ENCODE measurements at places on chromosomes 2 and 18.
A peak's percentile ranks its signal among the peaks of the same experiment; 100 is the strongest.

GRCh38 chr18:39053571-39053970, 1488.0 kb upstream of the CELF4 start:
- no peak for DNase-seq

GRCh38 chr2:118048401-118048800, 34.5 kb upstream of the CCDC93 start:
- no peak for DNase-seq

DNA sequence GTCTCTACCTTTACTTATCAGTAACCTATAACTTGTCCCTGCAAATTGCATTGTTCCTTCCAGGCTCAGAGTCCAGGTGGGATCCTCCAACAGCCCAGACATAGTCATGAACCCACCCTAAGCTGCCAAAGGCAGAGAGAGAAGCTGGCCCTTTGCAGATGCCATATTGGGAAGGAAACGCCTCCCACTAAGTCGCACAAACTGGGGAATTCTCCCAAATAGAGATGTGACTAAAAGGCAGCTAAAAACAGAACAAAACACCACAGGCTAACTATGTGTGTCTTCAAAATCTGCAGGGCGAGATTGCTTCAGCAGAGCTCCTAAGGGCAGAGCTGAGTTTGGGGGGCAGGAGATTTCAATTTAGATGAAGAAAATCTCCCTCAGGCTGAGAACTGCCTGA, 38.5 kb upstream of the SIGLEC15 start:
- no peak for DNase-seq

- DNase-seq = no peak
Measured at GRCh38 chr18:28181616-28182015, 4.7 kb upstream of the CDH2 start.

GRCh38 chr18:2805970-2806943, 40.5 kb upstream of the EMILIN2 start:
- DNase-seq = no peak

DNA sequence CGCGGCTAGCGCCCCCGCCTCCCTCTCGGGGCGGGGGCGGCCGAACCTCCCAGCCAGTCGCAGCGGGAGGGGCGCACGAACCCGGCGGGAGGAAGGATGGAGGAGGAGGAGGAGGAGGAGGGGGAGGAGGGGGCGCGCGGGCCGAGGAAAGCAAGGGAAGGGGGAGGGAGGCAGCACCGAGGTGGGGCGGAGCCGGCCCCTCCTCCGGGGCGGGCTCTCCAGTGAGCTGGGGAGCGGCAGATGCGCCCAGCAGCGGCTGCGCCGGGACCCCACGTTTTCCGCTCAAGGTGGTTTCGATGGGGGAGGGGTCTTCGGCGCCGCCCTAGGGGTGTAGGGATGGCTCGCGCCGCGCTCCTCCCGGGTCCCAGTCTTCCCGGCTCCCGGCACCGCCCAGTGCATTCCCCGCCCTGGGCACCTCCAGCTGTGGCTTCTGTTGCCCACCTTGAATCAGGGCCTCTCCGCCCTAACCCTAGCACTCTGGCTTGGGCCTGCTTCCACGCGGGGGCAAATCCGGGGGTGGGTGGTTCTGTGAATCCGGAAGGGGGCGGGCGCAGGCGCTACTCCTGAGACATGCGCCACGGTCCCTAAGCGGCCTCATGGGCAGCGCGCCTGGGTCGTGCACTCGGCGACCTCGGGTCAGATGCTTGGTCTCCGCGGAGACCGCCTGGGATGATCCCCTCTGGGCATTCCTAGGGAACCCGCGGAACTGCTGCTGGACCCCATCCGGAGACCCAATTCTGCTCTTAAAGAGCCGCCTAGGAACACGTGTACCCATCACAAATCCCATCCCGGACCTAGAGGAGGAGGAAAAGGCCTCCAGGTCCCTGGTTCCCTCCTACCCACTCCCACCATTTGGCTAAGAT, at the start of gene FBXO41:
TSS of gene FBXO41 (minus strand) at position 183 of the 863 bp plus-strand sequence. CDS start 14,848 bp downstream, outside the sequence.
- DNase-seq = peak; percentile 82

GRCh38 chr2:149885468-149885867, 297.9 kb upstream of the MMADHC start:
- DNase-seq = no peak

GRCh38 chr2:53708988-53709387, 58.6 kb upstream of the CHAC2 start:
- no peak for DNase-seq

- DNase-seq = no peak
Measured at GRCh38 chr2:660586-661359, 16.4 kb downstream of the TMEM18 start.

DNA sequence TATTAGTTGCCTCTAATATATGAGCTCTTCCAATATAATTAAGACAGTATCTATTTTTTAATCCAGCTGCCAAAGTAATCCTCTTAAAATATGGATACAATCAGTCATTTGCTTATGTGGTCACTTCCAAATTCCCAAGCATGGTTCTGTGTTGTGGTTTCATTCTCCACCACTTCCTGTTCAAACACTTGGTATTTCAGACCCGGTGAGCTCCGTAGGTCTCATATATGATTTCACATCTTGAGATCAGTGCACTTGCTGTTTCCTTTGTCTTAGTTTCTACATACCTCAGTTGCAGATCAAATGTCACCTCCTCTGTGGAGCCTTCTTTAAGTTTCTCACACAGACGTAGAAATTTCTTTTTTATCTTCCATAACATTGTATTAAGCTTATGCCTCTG, 254.2 kb downstream of the KCNS3 start:
- DNase-seq = no peak

- no peak for DNase-seq
Measured at GRCh38 chr2:121689356-121689755, 40.1 kb upstream of the CLASP1 start.

- no peak for DNase-seq
Measured at GRCh38 chr2:39521876-39522517, 84.9 kb upstream of the MAP4K3 start.

DNA sequence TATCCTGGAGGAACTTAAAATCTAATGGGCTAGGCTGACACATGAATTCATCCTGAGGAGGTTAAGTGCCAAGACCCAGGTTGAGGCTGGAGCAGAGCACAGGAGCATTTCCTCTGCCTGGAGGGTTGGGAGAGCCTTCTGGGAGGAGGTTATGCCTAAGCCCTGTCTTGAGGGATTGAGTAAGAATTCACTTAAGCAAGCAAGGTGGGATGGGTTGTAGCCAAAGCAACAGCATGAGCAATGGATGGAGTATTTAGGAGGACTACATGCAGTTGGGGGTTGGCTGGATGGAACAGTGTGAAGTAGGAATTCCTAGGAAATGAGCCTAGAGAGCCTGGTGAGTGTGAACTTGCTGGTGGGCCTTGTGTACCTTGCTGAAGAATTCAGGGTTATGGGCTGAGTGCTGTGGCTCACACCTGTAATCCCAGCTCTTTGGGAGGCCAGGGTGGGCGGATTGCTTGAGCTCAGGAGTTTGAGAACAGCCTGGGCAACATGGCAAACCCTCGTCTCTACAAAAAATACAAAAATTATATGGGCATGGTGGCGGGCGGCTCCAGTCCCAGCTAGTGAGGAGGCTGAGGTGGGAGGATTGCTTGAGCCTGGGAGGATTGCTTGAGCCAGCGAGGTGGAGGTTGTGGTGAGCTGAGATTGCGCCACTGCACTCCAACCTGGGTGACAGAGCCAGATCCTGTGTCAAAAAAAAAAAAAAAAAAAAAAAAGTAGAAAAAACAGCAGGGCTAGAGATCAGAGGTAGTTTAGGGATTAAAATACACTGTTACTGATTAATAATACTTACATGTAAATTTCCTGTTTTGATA, 22.2 kb downstream of the TANC1 start:
- DNase-seq = no peak

DNA sequence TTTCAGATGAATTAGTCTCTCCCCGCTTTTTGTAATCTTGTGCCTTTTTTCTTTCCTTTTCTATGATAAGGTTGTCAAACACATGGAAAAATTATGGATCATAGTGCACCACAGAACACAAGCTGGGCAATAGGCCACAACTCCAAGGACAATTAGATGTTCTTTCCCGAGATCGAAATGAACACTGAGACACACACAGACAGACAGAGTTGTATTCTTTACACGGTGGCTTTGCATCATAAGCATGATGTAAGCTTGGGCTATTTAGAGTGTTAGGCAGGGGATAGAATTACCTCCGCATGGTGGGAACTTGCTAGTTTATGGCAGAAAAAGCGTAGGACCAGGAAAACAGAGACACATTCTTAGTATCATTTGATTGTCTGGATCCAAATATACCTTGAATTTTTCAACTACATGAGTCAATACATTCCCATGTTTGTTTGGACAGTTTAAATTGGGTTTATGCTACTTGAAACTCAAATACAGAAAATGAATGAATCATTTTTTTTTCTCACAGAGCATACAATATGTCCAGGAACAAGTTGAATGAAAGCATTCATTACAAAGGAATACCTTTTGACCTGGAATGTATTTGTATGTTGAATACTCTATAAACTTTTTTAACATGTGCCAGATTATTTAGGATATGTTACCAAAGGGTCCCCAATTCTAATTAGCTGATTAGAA, 1611.5 kb upstream of the TMEFF2 start:
- DNase-seq = no peak

DNA sequence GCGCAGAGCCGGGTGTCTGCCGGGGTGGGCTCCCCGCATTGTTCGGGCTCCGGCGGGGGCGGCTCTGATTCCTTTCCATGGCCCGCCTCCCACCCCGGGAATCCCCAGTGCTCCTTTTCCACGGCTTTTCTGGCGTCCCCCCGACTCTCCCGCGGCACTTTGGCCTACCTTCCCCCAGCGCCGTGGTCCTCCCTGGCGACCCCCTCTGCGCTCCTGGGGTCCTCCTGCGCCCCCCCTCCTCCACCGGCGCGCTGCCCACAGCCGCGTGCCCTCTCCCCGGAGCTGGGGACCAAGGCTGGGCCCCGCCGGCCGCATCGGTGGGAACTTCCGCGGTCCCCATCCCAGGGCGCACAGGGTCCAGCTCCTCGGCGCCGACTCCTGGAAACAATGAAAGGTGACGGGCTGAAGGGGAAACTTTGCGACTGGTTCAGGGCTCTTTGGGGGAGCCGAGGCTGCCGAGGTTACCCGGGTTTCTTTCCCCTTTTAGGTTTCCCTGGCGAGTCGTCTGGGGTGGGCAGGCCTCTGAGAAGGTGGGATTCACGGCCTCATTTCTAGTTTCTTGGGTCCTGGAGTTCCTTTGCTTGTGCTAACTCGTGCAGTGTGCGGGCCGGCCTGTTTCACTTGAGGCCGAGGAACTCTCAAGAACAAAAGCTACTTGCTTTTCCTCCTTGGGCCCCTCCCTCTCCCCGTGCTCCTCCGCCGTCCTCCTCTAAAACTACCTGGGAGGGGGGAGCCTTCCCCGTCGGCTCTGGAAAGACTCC, 2.2 kb downstream of the TGIF1 start:
- DNase-seq = peak; percentile 43

DNA sequence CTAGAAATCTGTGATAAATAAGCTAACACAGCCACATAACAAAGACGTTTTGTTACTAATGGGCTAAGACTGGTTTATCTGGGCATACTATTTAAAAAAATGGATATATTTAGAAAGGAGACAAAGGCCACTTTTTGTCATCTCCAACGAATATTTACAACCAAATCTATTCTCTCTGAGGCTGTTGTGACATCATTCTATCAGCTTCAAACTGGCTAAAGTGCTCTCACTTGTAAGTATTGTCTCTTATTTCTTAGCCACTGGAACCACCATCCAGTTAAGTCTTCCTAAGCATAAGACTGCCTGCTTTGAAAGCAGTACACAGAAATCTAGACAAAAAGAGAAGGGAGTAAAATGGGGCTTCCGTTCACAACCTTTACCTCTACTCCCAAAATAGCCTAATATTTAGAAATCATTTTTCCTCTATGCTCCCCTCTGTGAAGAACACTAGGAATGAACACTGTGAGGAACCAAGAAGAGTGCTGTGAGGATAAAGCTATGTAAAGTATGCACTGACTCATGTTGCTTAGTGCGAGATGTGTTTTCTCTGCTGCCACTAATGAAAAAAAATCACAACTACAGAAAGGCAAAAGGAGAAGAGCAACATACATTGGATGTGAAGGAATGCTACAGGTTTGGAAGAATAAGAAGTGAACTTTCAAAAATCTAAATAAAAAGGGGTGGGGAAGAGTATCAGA, 264.1 kb downstream of the EXOC6B start:
- DNase-seq = no peak

- no peak for DNase-seq
Measured at GRCh38 chr18:76835380-76835779, 13.0 kb downstream of the ZNF236 start.

DNA sequence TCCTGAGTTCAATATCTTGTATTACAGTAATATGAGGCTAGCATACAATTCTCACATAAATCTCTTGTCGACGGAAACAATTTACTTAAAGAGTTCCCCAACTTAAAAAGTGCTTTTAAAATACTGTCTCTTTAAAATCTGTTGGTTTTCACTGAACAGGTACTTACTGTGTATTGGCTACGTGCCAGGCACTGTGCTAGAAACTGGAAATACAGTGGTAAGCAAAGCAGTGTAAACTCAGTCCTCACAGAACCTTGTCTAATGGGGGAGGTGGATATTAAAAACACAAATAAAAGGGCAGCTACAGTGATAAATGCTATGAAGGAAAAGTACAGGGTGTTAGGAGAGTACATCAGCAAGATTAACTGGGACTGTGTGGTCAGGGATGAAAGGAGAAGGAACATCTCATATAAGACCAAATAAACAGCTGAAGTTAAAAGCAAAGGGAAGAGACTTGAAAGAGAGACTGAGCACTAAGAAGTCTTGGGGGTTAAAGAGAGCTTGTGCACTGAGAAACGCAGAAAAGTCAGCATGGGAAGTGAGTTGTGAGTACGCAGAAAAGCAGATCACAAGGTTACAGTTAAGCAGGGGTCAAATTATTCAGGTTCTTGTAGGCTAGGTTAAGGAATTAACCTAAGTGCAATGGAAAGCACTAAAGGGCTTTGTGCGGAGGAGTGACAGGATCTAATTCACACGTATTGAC, 52.5 kb downstream of the USP40 start:
- no peak for DNase-seq

DNA sequence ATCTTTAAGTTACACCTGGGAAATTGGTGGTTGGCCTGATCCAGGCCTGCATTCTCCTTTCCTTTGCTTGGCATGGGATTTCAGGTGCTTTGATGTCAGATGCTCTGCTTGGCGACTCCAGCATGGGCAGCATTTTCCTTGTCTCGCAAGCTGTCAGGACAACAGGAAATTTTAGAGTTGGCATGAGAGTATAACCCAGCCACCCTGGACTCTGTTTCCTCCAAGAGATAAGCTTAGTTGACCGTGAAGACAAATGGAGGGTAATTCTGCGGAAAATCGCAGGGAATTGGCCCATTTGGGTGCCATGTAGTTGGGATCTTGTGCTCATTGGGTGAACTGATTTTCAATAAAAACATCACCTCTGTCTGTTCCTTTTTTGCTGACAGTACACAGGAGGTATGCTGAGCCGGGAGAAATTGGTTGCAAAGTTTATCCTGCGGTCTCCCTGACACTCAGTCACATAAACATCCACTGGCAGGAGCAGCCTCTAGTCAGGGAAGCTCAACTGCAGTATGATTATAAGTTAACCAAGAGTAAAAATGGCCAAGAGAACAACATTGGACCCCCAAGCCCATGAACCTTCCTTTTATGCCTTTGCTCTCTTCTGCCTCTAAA, 409.9 kb downstream of the SETBP1 start:
- no peak for DNase-seq

DNA sequence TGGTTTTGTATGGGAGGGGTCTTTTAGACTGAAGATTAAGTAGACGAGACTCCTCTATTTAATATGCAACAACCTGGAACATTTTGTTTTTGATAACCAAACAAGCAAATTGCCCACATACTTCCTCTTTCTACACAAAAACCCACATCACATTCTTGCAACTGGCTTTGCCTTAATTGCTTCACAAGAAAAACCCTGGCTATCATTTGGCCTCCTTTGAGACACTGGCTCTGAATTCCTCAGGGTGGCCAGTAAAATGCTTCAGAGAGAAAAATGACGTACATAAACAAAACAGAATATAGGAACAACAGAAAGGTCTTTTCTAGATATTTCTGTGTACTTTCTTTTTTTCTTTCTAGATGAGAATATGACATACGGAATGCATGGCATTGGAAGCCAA, 103.0 kb downstream of the TRIB2 start:
- no peak for DNase-seq
